HEK293T (cell line): ENCODE measurements at places on chromosomes 7 and 10.

- peak; percentile 28 for DNase-seq
Measured at GRCh38 chr10:17375936-17376584, 78.3 kb downstream of the ST8SIA6 start.

GRCh38 chr7:28301148-28301641 lies 111.1 kb upstream of the CREB5 start:
- DNase-seq = no peak

DNA sequence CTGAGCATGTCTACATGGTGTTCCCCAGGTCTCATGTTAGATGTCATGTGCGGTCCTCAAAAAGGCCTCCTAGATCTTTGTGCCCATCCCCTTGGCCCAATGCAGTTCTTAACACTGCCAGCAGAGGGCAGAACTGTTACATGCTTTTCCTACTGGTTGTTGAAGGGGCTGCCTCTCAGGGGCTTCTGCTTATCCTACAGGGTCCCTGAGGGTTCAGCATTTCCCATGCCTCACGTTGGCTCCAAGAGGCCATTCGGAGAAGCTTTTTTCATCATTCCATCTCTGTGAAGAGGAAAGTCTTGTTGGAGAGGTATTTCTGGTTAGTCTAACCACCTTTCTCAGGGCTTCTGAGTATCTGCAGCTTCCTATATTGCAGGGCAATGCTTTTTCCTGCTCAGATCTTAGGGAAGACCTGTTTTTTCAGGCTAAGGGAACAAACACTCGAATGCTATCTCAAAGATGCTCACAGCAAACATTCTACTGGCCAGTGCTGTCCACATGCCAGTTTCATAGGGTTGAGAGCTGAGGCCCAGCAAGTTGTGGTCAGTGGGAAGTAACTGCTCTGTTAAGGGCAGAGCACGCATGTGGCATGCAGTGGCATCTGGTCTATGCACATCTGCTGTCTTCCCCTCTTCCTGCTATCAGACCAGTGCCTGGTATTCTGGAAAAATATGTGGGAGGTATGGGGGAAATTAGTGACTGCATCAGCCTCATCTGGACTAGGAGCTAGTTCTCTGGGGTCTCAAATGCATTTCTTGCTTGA lies 31.5 kb downstream of the MBL2 start:
- peak; percentile 85 for DNase-seq

DNA sequence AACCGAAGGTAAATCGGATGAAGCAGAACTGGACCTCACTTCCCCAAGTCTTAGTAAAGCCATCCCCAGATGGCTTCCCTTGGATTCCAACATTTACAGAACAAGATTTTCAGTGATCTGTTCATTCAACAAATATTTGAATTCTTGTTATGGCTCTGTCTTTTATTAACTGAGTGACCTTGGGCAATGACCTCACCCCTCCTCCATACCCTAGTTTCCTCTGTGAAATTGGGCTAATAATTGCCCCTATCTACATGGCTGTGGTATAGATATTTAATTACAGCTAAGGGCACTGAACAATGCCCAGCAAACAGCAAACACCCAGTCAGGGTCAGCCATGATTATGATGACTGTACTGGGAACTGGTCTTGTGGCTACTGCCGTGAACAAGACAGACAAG lies 19.1 kb downstream of the TECTB start:
- no peak for DNase-seq

DNA sequence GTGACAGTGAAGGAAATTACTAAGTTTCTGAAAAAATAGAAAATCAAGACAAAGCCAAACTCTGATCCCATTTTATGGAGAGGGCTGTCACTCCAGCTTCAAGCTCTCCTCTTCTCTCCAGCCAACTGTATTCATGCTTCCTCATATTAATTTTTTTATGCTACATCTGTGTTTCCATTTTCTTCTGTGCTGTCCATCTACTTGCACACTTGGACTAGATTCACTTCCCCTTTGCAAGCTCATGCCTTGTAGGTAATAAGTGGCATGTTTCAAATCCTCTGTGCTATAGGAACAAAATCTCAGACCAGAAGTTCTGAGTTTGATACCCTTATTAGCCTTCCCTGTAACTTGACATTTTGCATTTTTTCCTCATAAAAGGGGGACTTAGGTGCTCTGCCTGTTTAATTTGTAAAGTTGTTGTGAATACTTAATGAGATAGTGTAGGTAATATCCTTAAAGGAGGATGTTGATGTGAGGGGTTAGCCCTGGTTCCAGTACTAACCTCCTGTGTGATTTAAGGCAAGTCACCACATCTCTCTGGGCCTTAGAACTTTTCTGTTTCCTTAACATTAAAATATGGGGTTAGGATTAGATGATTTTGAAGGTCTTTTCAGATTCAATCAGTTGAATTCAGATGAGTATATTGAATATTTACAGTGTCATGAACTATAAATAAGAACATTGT lies 358.8 kb downstream of the BBS9 start:
- no peak for DNase-seq

- DNase-seq = no peak
Measured at GRCh38 chr7:66016131-66016461, 34.1 kb upstream of the GUSB start.

DNA sequence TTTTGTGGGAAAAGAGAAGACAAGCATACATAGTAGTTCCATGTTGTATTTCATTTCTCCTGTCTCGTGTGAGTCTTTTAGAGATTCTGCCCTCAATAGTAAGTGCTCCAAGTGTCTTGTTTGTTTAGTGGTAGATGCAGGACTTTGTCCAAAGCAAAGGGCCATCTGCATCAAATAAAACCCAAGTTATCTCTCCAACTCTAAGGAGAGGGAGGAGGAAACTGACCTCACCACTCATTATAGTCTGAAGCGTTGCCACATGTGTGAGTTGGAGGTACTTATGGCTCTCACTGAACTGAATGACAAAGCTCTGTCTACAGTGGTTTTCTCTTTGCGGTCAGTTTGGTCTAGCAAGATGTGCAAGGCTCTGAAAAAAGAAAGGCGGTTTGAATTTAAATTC lies 272.6 kb downstream of the DOCK4 start:
- no peak for DNase-seq

DNA sequence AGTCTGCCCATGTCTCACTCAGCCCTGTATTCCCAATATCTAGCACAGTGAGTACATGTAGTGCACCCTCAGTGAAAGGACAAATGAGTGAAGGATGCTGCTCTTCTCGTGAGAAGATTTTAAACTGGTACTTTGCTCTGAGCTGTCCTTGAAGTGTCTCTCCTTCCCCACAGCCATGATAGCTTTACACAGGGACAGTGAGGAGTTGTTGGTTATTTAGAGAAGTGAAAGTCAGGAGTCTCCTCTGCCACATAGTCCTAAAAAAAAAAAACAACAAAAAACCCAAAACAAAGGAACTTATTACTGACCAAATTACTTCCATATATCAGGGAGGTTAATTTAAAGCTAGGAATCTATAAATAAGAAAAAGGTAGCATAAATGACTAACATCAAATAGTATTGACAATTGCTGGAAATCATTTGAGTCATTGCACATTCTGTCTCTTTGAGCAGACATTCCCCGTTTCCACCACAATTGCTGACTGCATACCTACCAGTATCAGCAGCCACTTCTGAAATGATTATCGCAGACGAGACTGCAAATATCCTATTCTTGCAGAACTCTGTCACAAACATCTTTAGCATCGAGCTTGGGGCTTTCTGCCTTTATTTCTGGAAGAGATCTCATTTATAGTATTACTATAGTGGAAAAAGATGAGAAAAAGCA lies 202.1 kb downstream of the PTEN start:
- DNase-seq = no peak

DNA sequence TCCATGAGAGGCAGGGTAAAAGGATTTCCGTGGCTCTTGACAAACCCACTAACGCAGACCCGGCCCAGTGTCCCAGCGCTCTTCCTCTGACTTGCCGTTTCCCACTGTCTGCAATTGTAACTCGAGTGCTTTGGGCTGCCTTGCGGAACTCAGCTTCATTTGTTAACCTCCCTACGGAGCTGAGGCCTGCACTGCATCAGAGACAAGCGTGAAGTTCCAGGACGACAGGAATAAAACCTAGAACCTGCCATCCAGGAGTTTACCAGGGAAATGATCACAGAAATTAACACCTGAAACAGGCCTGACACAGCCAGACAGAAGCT lies 76.2 kb downstream of the SFMBT2 start:
- no peak for DNase-seq

DNA sequence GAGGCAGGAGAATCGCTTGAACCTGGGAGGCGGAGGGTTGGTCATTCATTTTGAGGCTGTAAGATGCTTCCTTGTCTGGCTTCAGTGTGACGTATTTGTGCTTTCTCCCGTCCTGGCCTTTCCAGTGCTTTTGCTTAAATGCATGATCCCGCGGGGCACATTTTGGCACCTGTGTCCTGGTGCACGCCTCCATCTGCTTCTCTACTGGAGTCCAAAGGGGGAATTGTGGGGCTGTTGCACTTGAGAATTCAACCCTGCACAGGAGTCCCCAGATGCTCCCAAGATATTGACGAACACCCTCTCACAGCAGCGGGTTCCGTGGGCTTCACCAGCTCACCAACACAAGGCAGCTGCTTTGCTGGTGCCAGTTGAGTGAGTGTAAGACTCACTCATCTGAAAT lies 10.3 kb upstream of the LRRC27 start:
- no peak for DNase-seq

DNA sequence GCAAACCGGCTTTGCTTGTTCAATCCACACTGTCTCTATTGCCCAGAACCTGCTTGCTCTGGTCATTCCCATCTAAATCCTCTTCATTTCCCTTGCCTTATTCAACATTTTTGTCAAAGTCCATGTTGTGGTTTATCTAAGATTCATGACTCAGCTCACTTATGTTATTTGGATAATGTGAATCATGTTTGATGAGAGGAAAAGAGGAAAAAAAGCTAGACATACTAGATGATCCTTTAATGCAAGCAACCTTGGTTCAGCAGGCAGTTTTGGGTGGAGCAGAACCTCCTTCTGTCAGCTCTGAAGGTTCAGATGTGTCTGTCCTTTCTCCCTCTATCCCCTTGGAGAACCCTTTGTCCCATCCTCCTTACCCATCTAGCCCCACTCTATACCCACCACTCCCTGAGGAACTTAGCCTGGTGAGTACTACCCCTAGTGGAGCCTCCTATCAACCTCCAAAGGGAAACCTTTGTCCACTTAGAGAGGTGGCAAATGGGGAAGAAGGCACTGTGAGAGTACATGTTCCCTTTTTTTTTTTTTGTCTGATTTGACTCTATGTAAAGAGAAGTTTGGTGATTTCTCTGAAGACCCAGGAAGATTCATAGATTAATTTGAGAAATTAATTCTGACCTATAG lies 2.1 kb upstream of the SAMD9L start:
- no peak for DNase-seq

- DNase-seq = no peak
Measured at GRCh38 chr7:94778711-94779459, 123.0 kb upstream of the SGCE start.
